ENCODE measurements at places on chromosomes 3 and 15.

- DNase-seq: no peak
Measured at GRCh38 chr3:168497741-168498140, 402.0 kb upstream of the GOLIM4 start.

- DNase-seq: no peak
Measured at GRCh38 chr15:58403581-58403980, 28.2 kb upstream of the LIPC start.

DNA sequence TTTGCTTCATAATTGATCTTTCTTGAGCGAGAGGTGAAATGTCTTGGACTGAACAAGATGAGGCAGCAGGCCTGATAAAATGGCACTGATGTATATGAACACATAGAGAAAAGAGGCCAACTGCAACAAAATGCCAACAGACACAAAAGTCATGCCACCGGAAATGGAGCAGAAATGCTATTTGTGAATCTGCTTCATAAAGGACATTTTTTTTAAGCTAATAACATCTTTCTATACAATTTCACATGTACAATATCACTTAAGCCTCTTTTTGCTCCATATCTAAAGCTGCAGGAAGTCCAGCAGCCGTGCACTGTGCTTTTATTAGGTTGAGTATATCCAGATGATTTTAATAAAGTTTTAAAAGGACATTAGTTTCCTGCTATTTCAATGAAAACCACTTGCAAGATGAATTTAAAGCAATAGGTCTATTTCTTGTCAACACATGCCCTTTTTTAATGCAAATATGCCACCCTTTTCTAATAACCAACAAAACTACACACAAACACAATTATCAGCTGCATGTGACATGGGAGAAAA, 169.2 kb upstream of the ADAMTS9 start:
- DNase-seq: no peak

DNA sequence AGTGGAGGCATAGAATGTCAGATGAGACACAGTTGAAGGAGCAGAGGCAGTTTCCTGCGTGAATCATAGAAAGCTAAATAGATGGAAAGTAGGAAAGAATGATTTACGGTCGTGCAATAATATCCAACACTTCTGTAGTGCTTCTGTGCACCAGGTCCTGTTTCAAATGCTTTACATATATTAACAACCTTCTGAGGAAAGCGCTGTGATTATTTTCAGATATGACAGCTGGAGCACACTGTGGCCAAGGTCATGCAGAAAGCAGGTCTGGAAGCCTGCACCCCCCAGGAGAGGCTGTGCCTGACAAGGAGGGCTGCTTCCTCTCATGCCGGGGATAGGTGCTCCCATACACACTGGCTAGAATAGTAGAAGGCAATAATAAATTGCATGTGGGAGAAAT, 104.5 kb downstream of the CHRNA7 start:
- no peak for DNase-seq

- DNase-seq: peak; percentile 76
Measured at GRCh38 chr15:99925661-99926461, 192.6 kb upstream of the LYSMD4 start.

GRCh38 chr3:30256474-30256873, 349.9 kb upstream of the TGFBR2 start:
- no peak for DNase-seq

DNA sequence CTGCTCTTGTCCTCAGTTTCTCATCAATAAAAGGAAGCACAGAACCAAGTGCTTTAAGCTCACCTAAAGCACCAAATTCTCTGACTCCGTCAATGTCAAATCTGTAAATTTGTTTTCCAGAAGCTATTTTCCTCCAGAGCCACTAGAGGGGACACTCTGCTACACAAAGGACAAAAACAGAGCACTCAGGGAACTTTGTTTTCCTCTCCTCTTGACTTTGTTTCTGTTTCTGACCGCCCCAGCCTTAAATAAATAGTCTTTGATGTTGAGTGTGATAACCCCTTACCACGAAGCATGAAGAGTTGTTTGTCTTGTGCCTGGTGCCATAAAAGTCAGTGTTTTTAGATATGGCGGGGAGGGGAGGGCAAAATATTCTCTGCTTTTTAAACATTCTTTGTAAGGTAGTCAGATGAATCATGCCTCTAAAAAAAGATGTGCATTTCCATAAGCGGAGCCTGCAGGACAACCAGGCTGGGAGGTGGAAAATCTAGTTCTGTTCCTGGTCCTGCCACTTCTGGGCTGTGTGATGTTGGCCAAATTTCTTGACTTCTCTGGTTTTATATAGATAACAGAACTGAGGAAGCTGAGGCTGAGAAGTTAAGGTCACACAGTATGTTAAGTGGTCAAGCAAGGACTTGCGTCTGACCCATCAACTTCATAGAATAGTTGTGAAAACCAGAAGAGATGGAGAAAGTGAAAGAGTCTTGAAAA, 7.3 kb upstream of the ZBTB38 start:
- no peak for DNase-seq

DNA sequence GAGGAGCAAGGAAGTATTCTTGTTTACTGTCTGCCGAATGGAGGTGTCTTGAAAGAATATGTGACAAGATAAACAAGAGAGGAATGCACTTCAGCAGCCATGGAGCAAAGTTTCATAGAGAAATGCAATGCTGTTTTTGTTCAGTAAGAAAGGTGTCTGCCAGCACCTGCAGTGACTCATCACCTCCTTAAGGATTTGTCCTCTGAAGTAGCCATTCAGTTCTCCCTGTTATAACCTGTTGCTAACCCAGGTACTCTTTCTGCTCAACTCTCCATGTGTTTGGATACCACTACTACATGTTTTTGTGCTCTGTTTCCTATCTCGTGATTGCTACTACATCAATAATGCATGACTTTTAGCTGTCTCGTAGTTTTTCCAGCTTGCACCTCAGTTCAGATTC, 328.9 kb downstream of the CHL1 start:
- DNase-seq: no peak

DNA sequence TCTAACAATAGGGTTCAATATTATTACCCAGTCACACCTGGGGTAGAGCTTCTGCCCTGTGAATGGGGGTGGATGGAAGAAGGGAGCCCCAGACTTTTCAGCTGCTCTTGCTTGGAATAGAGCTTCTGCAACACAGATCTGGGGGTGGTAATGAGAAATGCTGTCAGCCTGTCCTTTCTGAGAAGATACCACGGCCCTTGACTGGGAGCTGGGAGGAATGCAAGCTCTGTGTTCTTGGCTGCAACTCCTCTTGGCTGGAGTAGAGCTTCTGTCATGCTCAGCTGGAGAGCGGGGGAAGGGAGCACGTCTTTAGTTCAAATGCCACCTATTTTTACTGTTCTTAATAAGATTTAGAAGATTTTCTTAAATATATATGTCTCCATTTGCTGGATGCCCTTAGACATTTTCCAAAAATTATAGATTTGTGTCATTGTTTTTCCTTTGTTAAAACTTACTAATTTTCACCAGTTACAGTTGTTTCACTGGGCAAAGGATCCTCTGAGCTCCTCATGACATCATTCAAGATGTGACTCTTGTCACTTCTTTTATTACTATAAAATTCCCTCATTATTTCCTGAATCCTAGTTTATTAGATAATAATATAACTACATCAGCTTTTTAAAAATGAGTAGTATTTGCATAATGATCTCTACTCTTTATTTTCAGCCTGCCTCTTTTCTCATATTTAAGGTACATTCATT, 180.0 kb upstream of the TGFBR2 start:
- no peak for DNase-seq

- DNase-seq: no peak
Measured at GRCh38 chr3:58352626-58353025, 19.9 kb downstream of the PXK start.

- DNase-seq: no peak
Measured at GRCh38 chr3:168061332-168061996, 34.3 kb downstream of the GOLIM4 start.

DNA sequence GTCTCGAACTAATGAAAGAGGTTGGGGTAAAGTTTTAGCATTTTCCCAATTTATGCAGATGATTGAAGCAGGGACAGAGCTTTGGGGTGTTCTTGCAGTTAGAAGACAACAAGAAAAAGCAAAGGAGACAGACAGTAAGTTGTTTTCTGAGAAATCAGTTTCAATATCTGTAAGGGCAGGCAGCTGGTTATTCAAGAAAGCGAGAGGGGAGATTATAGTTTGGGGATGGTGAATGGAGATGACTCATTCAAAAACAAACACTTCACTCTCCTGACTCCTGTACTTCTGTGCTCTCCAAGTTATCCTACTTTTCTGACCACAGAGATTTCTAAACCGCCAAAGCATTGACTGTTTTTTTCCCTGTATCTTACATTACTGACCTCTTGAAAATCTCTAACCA, 352.0 kb downstream of the GAP43 start:
- DNase-seq: no peak

- DNase-seq: no peak
Measured at GRCh38 chr15:40597024-40597423, 3.0 kb downstream of the KNL1 start.

- DNase-seq: no peak
Measured at GRCh38 chr3:56894881-56895431, 93.2 kb upstream of the ARHGEF3 start.

DNA sequence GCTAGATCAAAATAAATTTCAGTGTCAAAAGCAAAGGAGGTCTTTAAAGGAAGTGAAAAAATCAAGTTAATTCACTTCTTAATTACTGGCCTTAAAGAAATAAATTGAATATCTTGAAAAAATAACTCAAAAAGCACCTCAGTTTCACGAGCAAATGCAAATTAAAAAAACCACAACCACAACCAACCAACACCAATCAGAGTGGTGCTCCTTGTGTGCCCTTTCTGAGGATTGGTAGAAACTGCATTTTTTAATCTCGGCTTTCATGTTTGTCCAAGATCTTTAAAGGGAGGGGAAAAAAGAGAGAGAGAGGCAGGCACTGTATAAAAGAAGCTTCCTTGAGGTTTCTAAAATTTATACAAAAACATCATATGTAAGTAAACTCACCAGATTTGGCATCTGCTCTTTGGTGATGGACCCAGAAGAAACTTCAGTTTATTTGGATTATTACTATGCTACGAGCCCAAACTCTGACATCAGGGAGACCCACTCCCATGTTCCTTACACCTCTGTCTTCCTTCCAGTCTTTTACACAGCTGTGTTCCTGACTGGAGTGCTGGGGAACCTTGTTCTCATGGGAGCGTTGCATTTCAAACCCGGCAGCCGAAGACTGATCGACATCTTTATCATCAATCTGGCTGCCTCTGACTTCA, at the start of gene GPR15:
GPR15 (plus strand) TSS at position 357 of the 653 bp plus-strand sequence; CDS start at position 413, 56 bp downstream.
- DNase-seq: no peak

GRCh38 chr3:31978553-31978952, 2.5 kb downstream of the OSBPL10 start:
- no peak for DNase-seq

DNA sequence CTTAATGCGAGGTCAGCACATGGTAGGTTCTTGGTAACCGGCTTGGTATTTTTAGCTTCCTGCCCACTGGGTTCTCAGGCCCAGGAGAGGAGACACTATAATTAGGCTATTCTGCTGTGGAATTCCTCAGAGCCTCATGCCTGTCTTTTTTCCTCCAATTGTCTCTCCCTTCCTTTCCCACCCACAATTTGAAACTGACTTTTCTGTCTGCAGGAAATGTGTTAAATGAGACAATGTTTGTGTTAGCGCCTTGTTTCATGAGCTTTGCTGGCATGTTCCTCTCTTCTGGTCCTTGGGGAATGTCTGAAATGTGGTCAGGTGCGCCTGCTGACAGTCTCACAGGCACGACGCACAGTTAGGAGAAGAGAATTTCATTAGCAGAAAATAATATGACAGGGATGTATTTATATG, 223.6 kb upstream of the CTNNB1 start:
- no peak for DNase-seq

DNA sequence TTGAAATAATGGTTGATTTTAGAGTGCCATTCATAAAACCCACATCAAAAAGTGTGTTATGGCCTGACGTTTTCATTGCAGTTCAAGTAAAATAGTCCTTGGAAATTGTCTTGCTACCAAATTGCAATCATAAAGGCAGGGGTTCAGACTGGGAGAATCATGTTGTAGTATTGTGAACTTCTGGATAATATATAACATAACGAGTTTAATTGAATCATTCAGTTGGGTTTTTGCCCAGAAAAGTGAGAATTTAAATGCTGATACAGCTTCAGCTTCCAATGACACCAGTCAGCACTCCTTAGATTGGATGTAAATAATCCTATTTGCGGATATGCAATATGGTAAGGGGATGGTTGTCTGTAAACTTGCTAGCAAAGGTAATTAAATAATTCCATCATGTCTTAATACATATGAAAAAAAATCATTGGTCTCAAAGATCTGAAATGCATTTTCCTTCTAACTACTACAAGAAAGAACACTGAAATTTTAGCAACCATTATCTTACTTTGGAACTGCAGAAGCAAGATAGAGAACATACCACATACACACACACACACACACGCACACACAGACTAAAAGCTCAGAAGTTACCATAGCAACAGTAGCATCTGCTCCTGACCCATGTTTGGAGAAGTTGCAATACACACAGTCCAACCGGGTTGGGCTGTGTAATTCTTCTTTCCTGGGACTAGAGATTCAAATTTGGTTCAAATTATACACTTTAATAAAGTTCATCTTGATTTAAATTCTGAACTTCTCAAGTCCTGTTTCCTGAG, 686.2 kb upstream of the NR2F2 start:
- DNase-seq: no peak

- DNase-seq: no peak
Measured at GRCh38 chr3:50304601-50305000, 1.2 kb upstream of the HYAL1 start.
